ENCODE measurements at places on chromosomes 5 and 9.

- no peak for DNase-seq
Measured at GRCh38 chr9:82271106-82271561, 282.6 kb downstream of the SPATA31D1 start.

DNA sequence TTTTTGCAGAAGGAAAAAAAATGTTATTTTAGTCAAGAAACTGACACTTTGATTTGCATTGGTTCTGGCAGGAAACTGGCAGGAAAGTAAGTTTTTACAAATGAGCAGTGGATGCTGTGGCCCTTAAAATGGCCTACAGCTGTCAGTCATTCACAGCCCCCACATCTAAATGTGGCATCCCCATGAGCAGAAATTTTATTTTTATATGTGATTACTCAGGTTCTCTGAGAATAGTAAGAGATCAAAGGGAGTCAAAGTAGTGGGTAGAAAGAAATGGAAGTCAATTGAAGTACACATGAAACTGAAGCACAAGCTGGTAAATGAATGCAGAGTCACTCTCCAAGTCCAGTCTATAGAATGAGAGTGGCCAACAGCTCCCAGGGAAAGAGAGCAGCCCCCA lies 80.3 kb downstream of the ENC1 start:
- no peak for DNase-seq

- no peak for DNase-seq
Measured at GRCh38 chr5:178630475-178630930, 3.7 kb upstream of the CLK4 start.

GRCh38 chr9:111916234-111916645 lies 19.6 kb downstream of the UGCG start:
- DNase-seq = no peak

GRCh38 chr5:159184858-159185381 lies 24.4 kb downstream of the RNF145 start:
- no peak for DNase-seq

- no peak for DNase-seq
Measured at GRCh38 chr5:159933531-159934485, 17.5 kb downstream of the ADRA1B start.

GRCh38 chr9:27749838-27750237 lies 176.6 kb upstream of the C9orf72 start:
- no peak for DNase-seq

GRCh38 chr5:3592298-3592697 lies 3.3 kb upstream of the IRX1 start:
- DNase-seq = no peak
